ENCODE measurements at places on chromosomes 13 and 19.

DNA sequence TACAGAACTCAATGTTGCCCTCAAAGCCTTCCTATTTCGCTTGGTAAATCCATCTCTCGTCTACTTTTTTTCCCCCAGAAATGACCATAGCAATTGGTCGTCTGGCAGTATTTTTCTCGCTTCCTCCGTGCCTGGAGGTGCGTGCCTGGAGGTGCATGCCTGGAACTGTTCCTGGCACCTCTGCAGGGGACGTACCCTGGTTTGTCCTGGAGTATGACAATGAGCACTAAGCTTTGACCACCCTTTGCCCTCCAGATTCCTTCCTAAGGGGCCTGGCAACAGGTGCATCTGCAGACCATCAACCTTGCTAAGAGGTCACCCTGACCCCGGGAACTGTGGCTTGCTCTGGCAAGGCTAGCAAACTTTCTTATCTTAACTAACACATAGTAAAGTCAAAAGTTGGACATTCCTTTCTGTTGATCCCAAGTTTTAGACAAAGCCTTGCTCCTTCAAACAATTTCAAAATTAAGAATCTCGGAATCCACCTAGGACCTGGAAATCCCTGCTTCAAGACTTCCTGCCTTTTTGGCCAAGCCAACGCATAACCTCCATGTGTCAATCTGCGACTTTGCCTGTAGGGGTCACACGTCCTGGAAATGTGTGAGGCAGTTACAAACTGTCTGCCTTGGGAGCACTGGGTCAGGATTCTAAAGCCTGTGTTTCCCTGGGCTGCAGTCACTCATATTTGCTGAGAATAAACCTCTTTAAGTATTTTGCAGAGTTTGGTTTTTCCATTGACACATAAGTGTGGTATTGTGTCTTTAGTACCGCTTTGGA lies 28.8 kb upstream of the TUBGCP3 start:
- DNase-seq = peak; percentile 75

- peak; percentile 92 for DNase-seq
Measured at GRCh38 chr19:51327066-51328001, 14.6 kb downstream of the VSIG10L start.

DNA sequence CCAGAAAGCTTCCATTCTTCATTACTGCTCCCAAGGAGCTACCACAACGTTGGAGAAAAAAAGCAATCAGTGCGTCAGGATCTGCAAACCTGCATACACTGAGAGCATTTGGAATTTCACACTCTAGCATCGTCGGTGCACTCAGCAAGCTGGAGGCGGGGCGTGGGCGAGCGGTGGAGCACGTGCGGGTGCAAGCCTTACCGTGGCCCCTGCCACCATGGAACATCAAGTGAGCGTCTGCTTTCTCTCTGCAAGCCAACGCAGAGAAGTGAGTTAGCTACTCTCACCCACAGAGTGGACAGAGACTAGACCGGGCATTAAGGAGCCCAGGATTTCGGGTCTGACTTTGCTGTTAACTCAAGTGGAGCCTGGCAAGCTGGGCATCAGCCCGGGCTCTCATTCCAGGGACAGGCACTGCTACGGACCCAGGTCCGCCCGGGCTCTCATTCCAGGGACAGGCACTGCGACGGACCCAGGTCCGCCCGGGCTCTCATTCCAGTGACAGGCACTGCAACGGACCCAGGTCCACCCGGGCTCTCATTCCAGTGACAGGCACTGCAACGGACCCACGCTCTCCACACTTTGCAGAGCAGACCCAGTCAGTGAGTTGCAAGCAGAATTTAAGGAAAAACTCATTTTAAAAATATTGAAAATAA lies 124.1 kb upstream of the SPACA7 start:
- no peak for DNase-seq

- no peak for DNase-seq
Measured at GRCh38 chr19:11204943-11205349, 7.6 kb upstream of the KANK2 start.

- DNase-seq = peak; percentile 85
Measured at GRCh38 chr13:38685974-38686576, 802 bp upstream of the FREM2 start.

DNA sequence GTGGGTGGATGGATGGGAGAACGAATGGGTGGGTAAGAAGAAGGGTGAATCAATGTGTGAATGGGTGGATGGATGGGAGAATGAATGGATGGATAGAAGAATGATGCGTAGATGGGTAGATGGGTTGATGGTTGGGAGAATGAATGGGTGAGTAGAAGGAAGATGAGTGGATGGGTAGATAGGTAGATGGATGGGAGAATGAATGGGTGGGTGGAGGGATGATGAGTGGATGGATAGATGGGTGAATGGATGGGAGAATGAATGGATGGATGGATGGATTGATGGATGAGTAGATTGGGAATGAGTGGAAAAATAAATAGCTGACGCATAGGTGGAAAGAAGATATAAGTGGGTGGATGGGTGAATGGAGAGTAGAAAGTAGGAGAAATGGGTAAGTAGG lies 16.5 kb downstream of the VSTM2B start:
- DNase-seq = no peak
